Fibroblast of skin of left biceps (primary cell): ENCODE measurements at places on chromosomes 3 and 15.

GRCh38 chr15:95266451-95267061, 1035.2 kb downstream of the MCTP2 start:
- DNase-seq: peak; percentile 41

GRCh38 chr3:38084334-38085310, 45.6 kb downstream of the DLEC1 start:
- peak; percentile 5 for DNase-seq

GRCh38 chr15:48371961-48372360, 40.7 kb downstream of the DUT start:
- no peak for DNase-seq

GRCh38 chr3:170096342-170096741, 58.5 kb downstream of the GPR160 start:
- DNase-seq: no peak

DNA sequence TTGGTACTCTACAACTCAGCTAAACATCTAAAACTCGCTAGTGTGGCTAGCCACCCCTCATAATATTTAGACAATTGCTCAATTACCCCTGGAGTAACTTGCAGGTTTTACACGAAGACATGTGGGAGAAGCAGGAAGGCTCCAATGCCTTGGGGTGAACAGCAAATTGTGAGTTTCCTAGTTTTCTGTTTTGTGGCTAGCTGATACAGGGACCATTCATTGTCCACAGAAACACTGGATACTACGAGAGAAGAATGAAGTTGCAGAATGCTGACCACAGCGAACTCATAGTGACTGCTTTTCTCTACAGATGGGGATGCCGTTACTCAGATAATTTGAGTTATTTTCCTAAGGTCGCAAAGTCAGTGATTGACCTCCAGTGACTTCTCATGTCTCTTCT, 212.9 kb downstream of the P3H2 start:
- DNase-seq: no peak

DNA sequence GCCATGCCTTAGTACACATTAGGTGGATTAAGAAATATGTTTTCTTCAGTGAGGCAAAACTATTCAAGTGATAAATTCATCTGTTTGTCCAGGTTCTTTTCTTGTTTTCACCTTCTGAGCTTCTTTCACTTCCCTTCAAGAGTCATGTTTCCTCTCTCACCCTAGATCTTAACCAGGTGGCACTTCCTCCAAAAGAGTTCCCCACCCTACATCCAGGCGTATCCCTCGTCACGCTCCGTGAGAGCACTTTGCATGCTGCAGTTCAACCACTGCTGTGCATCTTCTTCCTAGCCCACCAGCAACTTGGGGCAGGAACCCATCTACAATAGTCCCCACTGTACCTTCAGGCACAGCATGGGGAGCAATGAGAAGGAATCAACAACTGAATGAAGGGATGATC, 28.9 kb downstream of the OSBPL10 start:
- DNase-seq: no peak

DNA sequence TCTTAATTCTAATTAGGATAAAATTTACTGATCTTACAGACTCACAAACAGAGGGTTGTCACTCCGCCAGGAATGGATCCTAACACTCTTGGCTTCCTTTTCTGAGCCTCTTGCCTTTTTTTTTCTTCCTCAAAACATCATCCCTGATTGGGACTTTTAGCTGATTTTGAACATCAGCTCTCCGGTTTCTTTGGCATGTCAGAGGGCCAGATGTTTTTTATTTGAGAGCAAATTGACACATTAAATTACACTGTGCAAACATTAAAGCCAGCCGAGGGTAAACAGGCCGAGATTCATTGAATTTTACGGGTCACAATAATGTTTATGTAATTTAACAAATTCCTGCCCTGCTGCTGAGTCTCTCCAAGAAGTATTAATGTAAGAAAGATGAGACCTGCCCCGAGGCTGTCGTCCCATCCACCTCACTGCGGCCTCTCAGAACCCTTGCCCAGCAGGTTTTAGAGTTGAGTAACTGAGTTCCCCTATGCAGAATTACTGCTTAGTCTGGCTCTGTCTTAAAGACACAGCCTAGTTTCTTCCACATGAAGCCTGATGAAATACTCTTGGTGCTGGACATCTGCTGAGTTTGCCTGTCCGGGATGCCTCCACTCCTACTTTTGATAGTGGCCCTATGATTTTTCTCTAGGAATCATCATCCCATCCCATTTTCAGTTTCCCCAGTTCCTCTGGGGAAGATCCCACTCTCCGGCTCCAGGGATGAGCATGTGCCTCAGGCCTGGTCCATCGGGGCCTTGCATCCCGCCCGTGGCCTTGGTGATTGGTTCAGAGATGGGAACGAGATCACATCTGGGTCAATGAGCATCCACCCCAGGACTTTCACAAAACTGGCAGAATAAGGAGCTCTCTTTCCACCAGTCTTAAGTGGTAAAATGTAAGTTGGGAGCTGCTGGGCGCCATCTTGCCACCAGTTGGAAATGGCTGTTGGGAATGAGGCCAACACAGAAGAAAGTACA, 226.6 kb upstream of the TLE3 start:
- peak; percentile 77 for DNase-seq

DNA sequence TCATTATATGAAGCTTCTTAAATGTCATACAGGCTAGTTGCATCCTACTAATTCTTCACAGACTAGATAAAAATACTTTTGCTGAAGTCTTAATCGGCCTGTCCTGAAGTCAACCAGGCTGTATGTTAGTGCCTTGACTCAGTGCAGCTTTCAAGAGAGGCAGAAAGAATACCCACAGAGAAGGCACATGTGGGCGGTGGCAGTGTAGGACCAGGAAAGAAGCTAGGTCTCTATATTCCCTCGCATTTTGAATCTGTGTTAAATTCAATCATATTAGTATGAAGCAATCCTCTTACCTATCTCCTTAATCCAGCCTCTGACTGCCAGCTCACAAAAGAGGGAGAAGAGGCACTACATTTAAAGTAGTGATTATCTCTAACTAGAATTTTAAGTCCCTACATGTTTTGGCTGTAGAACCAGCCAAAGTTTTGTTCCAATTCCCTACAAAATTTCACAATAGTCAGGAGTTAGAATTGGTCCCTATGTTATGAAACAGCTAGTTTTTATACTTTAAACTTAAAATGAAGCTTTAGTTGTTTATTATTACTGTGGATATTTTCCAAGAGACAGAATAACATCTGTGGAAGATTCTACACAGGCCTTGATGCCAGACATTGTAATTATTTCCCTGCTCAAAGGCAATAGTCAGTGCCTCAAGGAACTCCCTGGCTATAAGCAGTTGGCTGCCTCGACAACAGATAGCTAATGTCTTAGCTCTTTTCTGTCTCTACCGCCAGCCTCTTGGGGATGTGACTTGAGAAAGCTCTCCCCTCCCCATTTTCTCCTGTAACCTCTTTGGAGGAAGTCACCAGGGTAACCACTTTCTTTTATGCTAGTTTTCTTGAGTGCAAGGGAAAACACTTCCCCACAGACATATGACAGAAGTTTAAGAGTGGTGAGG, 31.9 kb downstream of the CRTC3 start:
- no peak for DNase-seq

GRCh38 chr3:101124125-101124524, 130.9 kb upstream of the ABI3BP start:
- DNase-seq: no peak

DNA sequence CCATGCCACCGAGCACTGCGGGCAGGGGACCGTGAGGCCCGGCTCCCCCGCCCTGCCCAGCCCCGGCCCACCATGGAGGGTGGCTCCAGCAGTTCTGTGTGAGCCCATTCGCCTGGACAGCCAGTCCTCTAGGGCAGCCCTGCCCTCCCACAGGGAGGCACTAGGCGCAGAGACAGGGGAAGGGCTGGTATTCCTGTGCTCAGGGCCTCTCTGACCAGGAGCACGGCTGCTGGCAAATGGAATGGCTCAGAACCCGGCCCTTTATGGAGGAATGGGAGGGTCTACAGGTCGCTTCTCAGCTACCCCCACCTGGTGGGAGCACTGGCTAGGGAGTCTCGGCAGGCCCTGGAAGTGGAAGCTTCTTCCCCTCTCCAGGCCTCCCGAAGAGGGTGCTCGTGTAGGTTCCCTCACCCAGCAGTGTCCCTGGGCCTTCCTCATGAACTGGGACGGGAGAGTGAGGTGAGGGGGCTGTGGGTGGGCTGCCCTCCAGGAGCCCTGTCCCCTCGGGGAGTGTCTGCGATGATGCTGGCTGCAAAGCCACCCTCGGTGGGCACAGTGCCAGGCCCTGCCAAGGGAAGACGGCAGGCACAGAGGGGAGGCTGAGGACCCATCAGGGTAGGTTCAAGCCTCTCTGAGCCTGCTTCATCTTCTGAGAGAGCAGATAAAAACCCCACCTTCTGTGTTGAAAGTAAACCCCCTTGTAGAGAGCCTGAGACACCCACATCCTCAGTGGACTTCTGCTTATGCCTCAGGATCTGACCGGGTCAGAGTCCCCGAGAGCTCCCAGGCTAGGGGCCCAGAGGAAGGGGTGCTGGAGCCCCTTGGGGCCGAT, 1.5 kb downstream of the MELTF start:
- no peak for DNase-seq

- peak; percentile 13 for DNase-seq
Measured at GRCh38 chr3:14587740-14588360, 47.7 kb upstream of the GRIP2 start.

- DNase-seq: no peak
Measured at GRCh38 chr3:10074666-10075065, 33.4 kb downstream of the FANCD2OS start.

DNA sequence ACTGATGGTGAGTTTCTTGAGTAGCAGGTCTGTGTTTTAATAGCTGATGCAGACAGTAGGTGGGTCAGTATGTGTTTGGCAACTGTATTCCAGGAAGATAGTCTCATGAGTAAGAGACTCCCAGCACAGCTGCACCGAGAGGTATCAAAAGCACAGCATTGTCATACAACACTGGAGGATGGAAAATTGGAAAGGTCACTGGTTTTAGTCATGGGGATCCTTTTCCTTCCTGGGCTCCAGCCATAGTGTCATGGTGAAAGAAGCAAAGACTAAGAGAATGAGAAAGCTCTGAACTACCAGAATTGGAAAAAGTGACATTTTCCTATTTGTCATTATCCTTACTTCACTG, 61.5 kb downstream of the P3H2 start:
- no peak for DNase-seq

GRCh38 chr3:197256836-197257444, 41.5 kb downstream of the DLG1 start:
- DNase-seq: peak; percentile 22

DNA sequence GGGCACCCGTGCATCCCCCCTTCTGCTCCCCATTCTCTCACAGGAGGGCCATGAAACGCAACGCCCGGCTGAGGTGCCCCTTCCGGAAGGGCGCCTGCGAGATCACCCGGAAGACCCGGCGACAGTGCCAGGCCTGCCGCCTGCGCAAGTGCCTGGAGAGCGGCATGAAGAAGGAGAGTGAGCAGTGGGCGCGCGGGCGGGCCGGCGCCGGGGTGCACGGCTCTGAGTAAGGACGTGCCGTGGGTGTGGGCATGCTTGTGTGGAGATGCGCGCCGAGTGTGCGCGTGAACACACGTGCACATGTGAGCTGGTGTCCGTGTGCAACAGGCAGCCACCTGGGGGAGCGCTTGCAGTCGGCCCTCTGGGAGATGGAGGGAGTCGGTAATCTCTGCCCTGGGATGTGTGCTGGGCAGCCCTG, 28.1 kb downstream of the NR1I2 start:
- DNase-seq: no peak

DNA sequence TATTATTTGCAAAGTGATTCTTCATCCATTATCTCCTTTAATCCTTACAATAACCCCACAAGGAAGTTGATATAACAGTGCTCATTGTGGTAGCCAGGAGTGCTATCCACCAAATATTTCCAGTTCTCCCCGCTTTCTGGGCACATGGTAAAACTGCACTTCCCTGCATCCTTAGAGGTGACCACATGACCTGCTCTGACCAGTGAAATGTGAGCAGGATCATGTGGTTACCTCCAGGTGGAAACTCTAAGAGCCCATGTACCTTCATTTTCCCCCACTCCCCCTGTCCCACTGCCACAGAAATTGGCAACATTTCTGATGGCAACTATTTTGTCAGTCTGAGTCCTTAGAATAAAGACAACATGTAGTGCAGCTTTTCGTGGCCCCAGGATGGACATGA, 89.7 kb downstream of the MRPL46 start:
- DNase-seq: no peak

DNA sequence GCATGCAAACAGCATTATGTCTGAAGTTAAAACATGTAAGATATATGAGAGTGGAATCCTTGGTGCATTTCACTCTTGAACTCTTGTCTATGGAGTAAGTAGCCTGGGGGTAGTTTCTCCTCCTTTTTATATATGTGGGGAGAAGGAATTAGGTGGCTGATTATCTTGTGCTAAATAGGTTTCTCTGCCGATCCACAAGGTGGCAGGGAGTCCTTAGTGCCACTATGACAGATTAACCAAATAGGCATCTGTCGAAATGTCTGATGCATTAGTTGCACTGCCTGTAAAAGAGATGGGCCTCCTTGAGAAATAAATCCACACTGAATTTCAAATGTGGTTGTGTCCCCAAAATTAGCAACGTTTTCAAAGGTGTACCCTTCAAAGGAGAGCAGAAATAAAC, 170.1 kb downstream of the CNTN4 start:
- no peak for DNase-seq

GRCh38 chr3:135165260-135165659, 370.2 kb downstream of the EPHB1 start:
- DNase-seq: no peak

DNA sequence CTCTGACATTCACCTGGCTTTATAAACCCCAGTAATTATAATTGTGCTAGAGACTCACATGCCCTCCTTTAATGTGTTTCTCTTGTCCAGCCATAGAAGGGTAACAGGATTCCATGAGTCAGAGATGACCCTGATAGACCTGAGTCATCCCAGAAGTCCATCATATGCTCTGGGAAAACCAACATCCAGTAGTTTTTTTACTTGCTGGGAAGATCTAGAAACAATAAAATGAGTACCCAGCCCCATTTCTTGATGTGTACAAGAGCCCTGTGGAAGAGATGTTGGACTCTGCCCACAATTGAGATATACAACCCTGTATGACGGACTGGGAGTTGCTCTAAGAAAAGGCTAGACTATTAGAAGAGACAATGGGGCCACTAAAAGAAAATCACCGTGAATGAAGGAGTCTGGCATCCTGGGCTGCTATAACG, 22.4 kb upstream of the THUMPD3 start:
- no peak for DNase-seq

GRCh38 chr3:185823078-185824044, 1.5 kb downstream of the IGF2BP2 start:
- no peak for DNase-seq

- DNase-seq: no peak
Measured at GRCh38 chr15:100042558-100042957, 299.2 kb downstream of the ADAMTS17 start.

- DNase-seq: no peak
Measured at GRCh38 chr3:149163066-149163465, 33.6 kb downstream of the HPS3 start.

DNA sequence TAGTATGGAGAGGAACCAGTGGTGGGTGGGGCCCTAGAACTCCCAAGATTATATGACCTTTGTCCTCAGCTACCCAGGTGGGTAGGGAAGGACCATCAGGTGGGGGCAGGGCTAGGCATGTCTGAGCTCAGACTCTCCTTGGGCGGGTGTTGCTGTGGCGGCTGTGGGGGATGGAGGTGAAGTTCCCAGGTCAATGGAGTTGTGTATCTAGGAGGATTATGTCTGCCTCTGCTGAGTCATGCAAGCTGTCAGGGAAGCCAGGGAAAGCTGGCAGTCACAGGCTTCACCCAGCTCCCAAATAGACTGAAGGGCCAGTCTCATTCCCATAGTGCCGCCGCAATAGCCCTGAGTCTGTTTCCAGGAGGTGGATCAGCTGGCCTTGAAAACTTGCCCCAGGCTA, 139.7 kb upstream of the CFAP20DC start:
- no peak for DNase-seq
